ENCODE measurements at places on chromosomes 6 and 20. TPM values are rescaled to one million over a fixed set of nuclear protein-coding genes. Genes with fewer than 3 reads are reported as not detected.

- H3K27ac ChIP-seq = no peak overlapping the region
- no peaks in the 10 kb centered on the region for H3K4me1 ChIP-seq
- H3K36me3 ChIP-seq = peaks cover 72% of the 10 kb centered on the region
- no peak overlapping the region for H3K4me3 ChIP-seq
- no peaks in the 10 kb centered on the region for H3K27me3 ChIP-seq
- DNase-seq = no peak
Observed at GRCh38 chr20:58359441-58359840, 29.6 kb upstream of the VAPB start.

The ATP6V1G2 gene
- total RNA-seq = 2.4 TPM

GRCh38 chr6:162626869-162627268 lies 100.7 kb downstream of the PRKN start:
- no peak overlapping the region for H3K27ac ChIP-seq
- no peaks in the 10 kb centered on the region for H3K36me3 ChIP-seq
- no peaks in the 10 kb centered on the region for H3K27me3 ChIP-seq
- no peak for DNase-seq
- no peaks in the 10 kb centered on the region for H3K4me1 ChIP-seq

The NRN1 gene
- total RNA-seq = not detected

The IL17A gene
- not detected for total RNA-seq

All from MCF 10A (cell line).